Uterus (tissue), 4 donors: ENCODE measurements at places on chromosomes 5 and 9. TPM values are rescaled to one million over a fixed set of nuclear protein-coding genes. Genes with fewer than 3 reads are reported as not detected.

The LCN15 gene
- not detected for total RNA-seq

The IFNK gene
- not detected for total RNA-seq

The SCAI gene
- 26.4 TPM for total RNA-seq

The GNA14 gene
- 14.4 TPM for total RNA-seq

The HMMR gene
- total RNA-seq, result not detected

GRCh38 chr9:130137641-130138081 lies 34.5 kb upstream of the NCS1 start:
- DNase-seq, result no peak
- H3K36me3 ChIP-seq, result no peaks in the 10 kb centered on the region
- H3K27me3 ChIP-seq, result no peaks in the 10 kb centered on the region
- H3K4me1 ChIP-seq, result peaks cover 9% of the 10 kb centered on the region

DNA sequence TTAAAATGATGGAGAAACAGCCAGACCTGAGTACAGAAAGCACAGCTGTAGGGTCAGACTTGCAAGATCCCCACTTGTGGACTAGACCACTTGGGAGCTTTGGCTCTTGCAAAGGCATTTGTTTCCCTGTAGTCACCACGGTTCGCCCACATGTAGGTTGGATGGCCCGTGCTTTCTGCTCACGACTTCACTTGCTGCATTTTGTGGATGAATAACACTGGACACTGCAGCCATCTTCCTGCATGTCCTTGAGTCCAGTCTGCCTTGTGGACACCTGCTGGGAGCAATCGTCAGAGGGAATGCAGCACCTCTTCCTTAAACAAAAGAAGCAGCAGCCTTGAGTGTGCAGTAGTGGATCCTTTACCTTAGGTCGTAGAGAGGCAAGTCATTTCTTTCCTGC lies 372.9 kb upstream of the IRX2 start:
- no peak for DNase-seq
- H3K27me3 ChIP-seq, result no peaks in the 10 kb centered on the region
- no peak overlapping the region for H3K4me3 ChIP-seq
- no peaks in the 10 kb centered on the region for H3K4me1 ChIP-seq

GRCh38 chr5:8386719-8387288 lies 517.9 kb downstream of the MTRR start:
- H3K4me1 ChIP-seq, result no peaks in the 10 kb centered on the region
- no peak for DNase-seq
- H3K27me3 ChIP-seq, result no peaks in the 10 kb centered on the region

- H3K36me3 ChIP-seq, result no peaks in the 10 kb centered on the region
- DNase-seq, result no peak
- H3K27me3 ChIP-seq, result no peaks in the 10 kb centered on the region
Measured at GRCh38 chr5:170427672-170428236, 38.6 kb upstream of the KCNMB1 start.

- no peaks in the 10 kb centered on the region for H3K4me1 ChIP-seq
- no peak overlapping the region for H3K27ac ChIP-seq
- no peak for DNase-seq
- H3K27me3 ChIP-seq, result no peaks in the 10 kb centered on the region
Measured at GRCh38 chr5:35112300-35112699, 64.6 kb upstream of the AGXT2 start.

GRCh38 chr5:150284311-150284710 lies 5.3 kb downstream of the CAMK2A start:
- no peak overlapping the region for H3K27ac ChIP-seq
- H3K4me3 ChIP-seq, result no peak overlapping the region
- H3K4me1 ChIP-seq, result no peaks in the 10 kb centered on the region

DNA sequence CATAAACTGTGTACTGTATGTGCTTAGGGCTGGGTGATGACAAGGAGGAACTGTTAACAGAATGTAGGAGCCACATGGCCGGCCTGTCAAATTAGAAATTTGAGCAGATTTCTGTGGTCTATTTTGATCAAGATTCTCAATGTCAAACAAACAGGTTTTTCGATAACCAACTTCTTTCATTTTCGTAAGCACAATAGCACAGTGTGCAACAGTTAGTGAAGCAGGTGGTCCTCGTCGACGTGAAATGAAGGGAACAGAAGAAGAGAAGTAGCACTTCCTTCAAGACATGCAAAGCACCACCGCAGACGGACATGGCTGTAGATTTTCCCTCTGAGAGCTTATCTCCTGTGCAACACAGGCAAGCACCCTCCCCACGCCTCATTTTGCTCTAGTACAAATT lies 252.1 kb downstream of the CRB2 start:
- no peak overlapping the region for H3K27ac ChIP-seq
- no peak overlapping the region for H3K4me3 ChIP-seq
- no peaks in the 10 kb centered on the region for H3K36me3 ChIP-seq
- no peak for DNase-seq

- H3K27me3 ChIP-seq, result no peaks in the 10 kb centered on the region
- no peak for DNase-seq
- H3K36me3 ChIP-seq, result no peaks in the 10 kb centered on the region
- H3K27ac ChIP-seq, result no peak overlapping the region
- no peaks in the 10 kb centered on the region for H3K4me1 ChIP-seq
Measured at GRCh38 chr5:94857111-94857510, 238.6 kb downstream of the SLF1 start.

GRCh38 chr5:190366-191035 lies 794 bp upstream of the LRRC14B start:
- no peak overlapping the region for H3K27ac ChIP-seq
- H3K36me3 ChIP-seq, result no peaks in the 10 kb centered on the region
- H3K4me1 ChIP-seq, result peaks cover 4% of the 10 kb centered on the region
- H3K4me3 ChIP-seq, result no peak overlapping the region
- no peak for DNase-seq

GRCh38 chr5:111856876-111857466 lies 100.0 kb upstream of the NREP start:
- no peak overlapping the region for H3K4me3 ChIP-seq
- DNase-seq, result no peak
- H3K4me1 ChIP-seq, result no peaks in the 10 kb centered on the region
- H3K36me3 ChIP-seq, result no peaks in the 10 kb centered on the region
- H3K27ac ChIP-seq, result no peak overlapping the region
- H3K27me3 ChIP-seq, result no peaks in the 10 kb centered on the region

GRCh38 chr5:26737348-26738265 lies 300.8 kb downstream of the CDH9 start:
- no peak for DNase-seq
- no peaks in the 10 kb centered on the region for H3K27me3 ChIP-seq
- H3K4me1 ChIP-seq, result no peaks in the 10 kb centered on the region
- H3K36me3 ChIP-seq, result no peaks in the 10 kb centered on the region
- H3K4me3 ChIP-seq, result no peak overlapping the region
- H3K27ac ChIP-seq, result no peak overlapping the region

- no peaks in the 10 kb centered on the region for H3K4me1 ChIP-seq
- H3K27ac ChIP-seq, result no peak overlapping the region
- DNase-seq, result no peak
- H3K4me3 ChIP-seq, result no peak overlapping the region
Measured at GRCh38 chr9:13646500-13647021, 367.1 kb upstream of the MPDZ start.
